ENCODE measurements at places on chromosomes 2 and 18. TPM values are rescaled to one million over a fixed set of nuclear protein-coding genes. Genes with fewer than 3 reads are reported as not detected.

The SLC38A11 gene
- not detected for total RNA-seq

The RAB12 gene
- total RNA-seq: 23.0 TPM

The IWS1 gene
- total RNA-seq: 24.0 TPM

The BUB1 gene
- total RNA-seq: 2.3 TPM

The ZNF396 gene
- 5.8 TPM for total RNA-seq

GRCh38 chr2:109350526-109350925 lies 221.5 kb downstream of the SH3RF3 start:
- DNase-seq: no peak

DNA sequence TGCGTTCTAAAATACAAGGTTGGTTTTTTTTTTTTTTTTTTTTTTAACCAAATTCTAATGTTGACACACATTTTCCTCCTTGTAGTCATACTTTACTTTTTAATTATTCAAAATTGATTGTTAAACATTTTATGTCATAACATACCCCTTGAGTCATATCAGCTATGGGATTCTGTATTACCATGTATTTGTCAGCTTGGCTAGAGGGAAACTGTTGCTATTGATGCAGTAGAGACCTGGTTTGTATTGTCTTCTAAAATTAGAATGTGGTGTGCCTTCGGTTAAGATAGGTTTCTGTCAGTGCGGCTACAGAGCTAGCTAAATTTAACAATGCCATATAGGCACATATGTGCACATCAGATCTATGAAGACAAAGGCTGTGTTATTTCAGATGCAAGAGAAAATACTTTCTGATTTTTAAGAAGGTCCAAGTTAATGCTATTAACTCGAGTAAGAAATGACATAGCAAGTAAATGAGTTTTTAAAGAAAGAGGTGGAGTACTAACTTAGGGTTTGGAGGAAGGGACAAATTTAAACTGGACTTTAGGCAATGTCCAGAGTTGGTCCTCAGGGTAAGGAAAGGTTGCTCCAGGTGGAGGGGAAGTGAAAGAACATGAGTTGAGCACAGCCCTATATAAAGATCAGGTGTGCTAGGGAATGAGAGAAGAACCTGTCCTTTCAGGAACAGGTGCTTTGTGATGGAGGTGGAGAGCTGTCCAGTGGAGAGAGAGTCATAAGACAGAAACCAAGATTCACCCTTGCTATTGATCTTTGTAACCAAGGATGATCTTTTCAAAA lies 152.3 kb downstream of the PRPF40A start:
- DNase-seq: no peak

DNA sequence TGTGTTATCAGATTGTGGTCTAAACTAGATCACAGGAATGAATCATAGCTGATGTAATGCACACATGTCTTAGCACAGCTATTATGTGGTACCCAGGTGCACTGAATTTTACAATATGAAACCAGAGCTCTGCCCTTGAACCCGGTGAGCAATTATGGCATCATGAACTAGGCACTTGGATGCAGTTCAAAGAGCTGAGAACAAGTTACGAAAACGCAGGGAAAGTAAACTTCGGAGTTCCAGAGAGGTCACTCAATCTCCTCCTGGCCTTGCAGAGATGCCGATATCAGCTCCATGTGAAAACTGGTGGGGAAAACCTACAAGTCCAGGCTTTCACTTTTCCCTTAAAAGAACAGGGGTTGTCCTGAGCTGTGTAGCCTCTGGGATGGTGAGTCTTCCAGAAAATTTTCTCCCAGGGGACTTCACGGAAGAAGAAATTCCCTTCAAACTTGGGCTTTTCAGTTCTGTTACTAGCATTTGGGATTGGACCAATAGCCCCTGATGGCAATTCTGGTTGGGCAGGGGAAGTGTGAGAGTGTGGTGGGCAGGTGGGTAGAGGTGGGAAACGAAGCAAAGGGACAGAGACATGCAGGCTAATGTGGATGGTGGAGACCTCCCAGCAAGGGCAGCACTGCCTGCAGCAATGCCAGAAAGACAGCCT lies 71.1 kb upstream of the SH3BP4 start:
- DNase-seq: no peak

- DNase-seq: no peak
Measured at GRCh38 chr2:54520687-54521086, 64.6 kb downstream of the SPTBN1 start.

DNA sequence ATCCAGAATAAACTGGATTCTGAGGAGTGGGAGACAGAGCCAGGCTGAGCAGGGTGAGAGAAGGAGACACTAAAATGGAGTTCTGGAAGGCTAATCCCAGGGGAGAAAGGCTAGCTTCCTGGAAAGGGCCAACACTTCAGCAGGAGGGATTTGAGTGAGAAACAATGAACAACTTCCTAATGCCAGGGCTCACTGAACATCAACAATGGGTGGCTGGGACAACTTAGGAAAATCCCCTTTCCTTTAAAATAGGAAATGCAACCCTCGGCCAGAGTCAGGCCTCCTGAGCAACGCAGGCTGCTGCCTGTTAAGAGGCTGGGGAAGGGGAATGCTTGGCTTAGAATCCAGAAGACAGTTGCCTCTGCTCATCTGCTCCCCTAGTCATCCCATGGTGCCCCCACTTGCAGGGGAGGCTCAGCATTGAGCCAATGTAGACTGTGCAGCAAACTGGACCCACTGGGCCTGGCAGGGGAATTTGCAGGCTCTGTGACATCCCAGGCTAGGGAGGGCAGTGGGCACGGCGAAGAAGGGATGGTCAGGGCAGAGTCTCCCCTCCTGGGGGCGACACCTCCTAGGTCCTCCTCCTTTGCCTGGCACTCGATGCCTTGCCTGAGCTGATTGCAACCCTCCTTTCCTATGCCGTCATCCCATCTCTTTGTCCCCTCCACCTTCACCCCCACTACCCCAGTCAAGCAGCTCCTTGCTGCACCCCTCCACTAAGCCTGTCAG lies 182.5 kb downstream of the TNS1 start:
- no peak for DNase-seq

GRCh38 chr2:54957321-54957999 lies 92.8 kb downstream of the RTN4 start:
- no peak for DNase-seq
